ENCODE measurements at places on chromosomes 5 and 9. TPM values are rescaled to one million over a fixed set of nuclear protein-coding genes. Genes with fewer than 3 reads are reported as not detected.

DNA sequence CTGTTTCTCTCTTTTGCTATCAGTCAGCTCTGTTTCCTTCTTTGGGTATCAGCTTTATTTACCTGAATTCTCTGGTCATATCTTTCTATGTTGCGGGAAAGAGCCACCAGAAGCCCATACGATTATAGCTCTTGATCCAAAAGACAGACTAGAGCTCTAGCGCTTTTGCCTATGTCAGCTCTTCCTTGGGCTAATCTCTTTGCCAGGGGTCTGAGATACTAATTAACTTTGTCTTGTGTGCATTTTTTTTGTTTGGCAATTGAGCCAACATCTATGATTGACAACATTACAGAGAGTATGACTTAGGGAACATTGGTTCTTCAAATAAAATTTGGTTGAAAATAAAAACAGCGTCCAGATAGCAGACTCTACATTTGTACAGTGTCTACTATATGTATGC is 603.0 kb downstream of the KCTD16 start:
- no peak for DNase-seq
- no peak overlapping the region for H3K27ac ChIP-seq
- H3K4me1 ChIP-seq, result no peaks in the 10 kb centered on the region
- no peaks in the 10 kb centered on the region for H3K27me3 ChIP-seq
- H3K4me3 ChIP-seq, result no peak overlapping the region
- H3K36me3 ChIP-seq, result no peaks in the 10 kb centered on the region

DNA sequence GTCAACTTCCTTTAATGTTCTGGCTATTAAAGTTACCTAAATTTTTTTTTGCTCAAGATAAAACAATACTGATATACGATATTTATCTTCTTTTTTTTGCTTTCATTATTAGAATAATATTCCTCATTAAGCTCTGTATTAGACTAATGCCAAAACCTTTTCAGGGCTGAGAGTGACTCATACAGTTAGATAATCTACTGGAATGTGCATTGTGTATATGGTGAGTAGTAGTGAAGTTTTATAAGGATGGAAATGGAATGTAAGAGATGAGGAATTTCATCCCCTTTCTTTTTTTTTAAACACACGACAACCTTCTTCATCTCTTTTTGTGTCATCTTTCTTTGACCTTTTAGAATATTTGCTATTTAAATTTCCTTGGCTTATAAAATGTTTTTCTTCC is 268.6 kb downstream of the ISL1 start:
- H3K27me3 ChIP-seq, result no peaks in the 10 kb centered on the region
- H3K36me3 ChIP-seq, result no peaks in the 10 kb centered on the region
- no peak for DNase-seq
- no peaks in the 10 kb centered on the region for H3K4me1 ChIP-seq

DNA sequence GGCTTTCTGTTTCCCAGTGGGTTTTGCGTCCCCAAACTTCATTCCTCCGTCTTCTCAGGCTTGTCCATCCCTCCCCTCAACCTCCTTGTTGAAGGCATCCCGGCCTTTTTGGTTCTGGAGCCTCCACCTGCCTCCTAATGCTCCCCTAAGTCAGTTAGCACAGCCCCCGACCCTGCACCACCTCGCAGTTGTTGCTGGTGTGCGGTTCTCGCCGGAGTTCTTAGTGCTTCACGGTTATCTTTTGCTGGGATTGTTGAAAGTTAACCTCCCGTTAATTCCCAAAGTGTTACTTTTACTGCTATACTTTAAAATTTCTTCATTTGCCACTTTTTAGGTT is 447 bp downstream of the UBLCP1 start:
- peaks cover 6% of the 10 kb centered on the region for H3K27me3 ChIP-seq
- peaks cover 25% of the 10 kb centered on the region for H3K4me1 ChIP-seq
- DNase-seq, result no peak
- H3K27ac ChIP-seq, result peak overlapping the region; percentile 78
- peaks cover 41% of the 10 kb centered on the region for H3K36me3 ChIP-seq
- peak overlapping the region; percentile 96 for H3K4me3 ChIP-seq

DNA sequence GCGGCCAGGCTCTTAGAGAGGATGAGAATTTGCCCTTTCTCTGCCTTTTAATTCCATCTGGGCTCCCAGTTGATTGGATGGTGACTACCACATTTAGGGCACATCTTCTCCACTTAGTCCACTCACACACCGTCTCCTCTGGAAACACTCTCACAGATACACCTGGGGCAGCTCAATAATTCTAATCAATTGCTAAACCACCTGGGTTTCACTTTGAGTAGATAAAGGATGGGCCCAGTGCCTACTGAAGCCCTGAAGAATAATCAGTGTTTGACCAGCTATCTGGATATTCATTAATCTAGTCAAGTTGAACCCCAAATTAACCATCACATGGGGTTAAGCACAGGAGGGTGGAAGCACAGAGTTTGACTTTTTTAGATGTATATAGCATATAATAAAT is 19.1 kb downstream of the MAN2A1 start:
- peaks cover 17% of the 10 kb centered on the region for H3K4me1 ChIP-seq
- peaks cover 6% of the 10 kb centered on the region for H3K36me3 ChIP-seq
- H3K27ac ChIP-seq, result no peak overlapping the region

GRCh38 chr5:30991462-30991861 is 202.0 kb upstream of the CDH6 start:
- no peaks in the 10 kb centered on the region for H3K27me3 ChIP-seq
- DNase-seq, result no peak
- no peak overlapping the region for H3K4me3 ChIP-seq
- H3K4me1 ChIP-seq, result no peaks in the 10 kb centered on the region
- H3K27ac ChIP-seq, result no peak overlapping the region
- H3K36me3 ChIP-seq, result no peaks in the 10 kb centered on the region

DNA sequence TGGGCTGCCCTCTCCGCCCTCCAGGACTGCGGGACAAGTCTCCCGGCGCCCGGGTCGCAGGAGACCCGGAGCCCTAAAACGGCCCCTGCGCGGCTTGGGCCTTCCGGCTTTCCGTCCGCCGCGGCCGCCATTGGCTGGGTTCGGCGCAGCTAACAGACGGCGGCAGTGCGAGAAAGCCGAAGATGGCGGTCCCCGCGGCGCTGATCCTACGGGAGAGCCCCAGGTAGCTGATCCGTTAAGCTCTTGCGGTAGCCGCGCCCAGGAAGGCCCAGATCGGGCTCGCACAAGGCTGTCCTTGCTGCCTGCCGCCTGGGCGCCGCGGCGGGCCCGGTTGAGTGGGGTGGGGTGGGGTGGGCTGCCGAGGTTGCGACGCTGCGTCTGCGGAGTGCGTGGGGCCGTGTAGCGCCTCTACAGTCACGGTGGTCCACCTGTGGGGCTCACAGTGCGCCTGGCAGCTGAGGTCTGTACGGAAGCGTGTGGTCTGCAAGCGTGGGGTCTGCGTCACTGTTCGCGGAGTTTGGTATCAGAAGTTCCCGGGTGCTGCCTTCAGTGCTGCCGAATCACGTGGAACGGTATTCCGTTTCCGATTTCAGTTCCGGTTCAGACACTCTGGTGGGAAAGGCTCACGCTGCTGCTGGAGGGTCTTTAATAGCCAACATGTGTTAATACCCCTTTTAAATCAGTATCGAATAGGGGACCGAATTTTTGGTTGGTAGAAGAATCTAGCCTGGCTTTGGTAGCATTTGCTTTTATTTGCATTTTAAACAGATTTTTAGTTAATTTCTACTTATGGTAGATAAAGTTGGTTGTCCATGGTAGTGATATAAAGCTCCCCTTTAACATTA is at the start of gene COMMD10:
Gene COMMD10 (plus strand): TSS at position 155 of the 845 bp plus-strand sequence.
- H3K4me1 ChIP-seq, result peaks cover 32% of the 10 kb centered on the region
- H3K4me3 ChIP-seq, result peak within 1 kb of the TSS; percentile 84
- H3K27me3 ChIP-seq, result no peaks in the 10 kb centered on the region
- peaks cover 37% of the 10 kb centered on the region for H3K36me3 ChIP-seq
- peak within 1 kb of the TSS; percentile 80 for H3K27ac ChIP-seq
- peak; percentile 71 for DNase-seq

- peaks cover 83% of the 10 kb centered on the region for H3K27me3 ChIP-seq
- no peak overlapping the region for H3K27ac ChIP-seq
- no peaks in the 10 kb centered on the region for H3K4me1 ChIP-seq
- no peaks in the 10 kb centered on the region for H3K36me3 ChIP-seq
- no peak for DNase-seq
- H3K4me3 ChIP-seq, result no peak overlapping the region
Measured at GRCh38 chr9:88828018-88828417, 163.2 kb upstream of the S1PR3 start.

DNA sequence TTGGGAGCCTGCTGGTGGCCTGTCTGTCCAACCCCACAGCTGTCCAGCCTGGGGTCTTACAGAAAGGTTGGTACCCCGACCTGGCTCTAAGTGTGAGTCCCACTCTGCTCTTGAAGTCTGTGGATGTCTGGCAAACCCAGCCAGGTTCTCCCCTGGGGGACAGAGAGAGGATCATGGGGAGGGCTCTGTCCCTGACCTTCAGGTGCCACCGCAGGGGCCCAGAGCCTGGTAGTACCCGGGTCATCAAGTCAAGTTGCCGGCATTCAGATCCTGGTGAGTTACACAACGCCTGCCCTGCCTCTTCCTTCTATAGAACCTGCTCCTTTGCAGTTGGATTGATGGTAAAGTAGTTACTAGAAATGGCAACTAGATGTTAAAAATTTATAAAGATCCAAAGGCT is 66.7 kb downstream of the ADAMTS2 start:
- no peaks in the 10 kb centered on the region for H3K4me1 ChIP-seq
- no peaks in the 10 kb centered on the region for H3K36me3 ChIP-seq
- no peaks in the 10 kb centered on the region for H3K27me3 ChIP-seq
- no peak for DNase-seq
- no peak overlapping the region for H3K27ac ChIP-seq

DNA sequence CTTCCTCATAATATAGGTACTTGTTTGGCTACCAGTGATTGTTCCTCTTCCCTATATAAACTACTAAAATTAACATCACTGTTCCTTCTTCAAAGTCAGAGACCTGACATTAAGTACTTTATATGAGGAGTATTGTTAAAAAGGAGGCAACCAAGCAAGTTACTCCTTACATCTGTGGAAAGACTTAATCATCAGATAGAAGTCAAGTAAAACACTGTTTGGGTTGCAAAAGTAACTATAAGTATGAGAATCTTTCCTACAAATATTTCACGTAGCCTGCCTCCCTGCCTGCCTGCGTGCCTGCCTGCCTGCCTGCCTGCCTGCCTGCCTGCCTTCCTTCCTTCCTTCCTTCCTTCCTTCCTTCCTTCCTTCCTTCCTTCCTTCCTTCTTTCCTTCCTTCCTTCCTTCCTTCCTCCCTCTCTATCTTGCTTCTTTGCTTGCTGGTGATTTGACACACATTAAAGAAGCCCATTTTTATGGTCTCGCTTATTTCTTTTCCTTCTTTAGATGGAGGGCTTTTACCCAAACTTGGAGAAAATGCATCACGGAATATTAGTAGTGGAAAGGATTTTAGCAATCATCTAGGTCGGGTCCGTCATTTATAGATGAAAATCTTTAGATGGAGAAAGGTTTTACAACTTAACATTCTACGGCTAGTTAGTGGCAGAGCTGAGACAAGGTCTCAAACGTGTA is 3.2 kb downstream of the CER1 start:
- no peaks in the 10 kb centered on the region for H3K4me1 ChIP-seq
- H3K27ac ChIP-seq, result no peak overlapping the region
- no peak for DNase-seq
- H3K4me3 ChIP-seq, result no peak overlapping the region

The ZNF883 gene
- 0.16 TPM for total RNA-seq

DNA sequence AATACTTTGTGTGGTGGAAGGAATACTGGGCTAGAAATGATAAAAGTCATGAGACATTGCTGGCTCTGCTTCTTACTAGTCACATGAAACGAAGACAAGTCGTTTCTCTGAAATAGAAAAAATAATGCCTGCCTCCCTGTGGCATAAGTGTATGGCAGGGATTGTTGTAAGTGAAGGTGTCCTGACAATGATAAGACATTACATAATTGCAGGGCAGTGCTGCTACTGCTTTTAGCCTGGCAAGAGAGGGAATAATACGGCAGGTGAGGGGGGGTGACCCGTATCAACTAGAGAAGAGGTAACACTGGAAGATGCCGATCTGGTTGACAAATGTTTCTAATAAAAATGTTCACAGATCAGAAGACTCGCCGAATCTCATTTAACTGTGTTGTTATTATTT is 314.3 kb downstream of the KIAA0825 start:
- no peaks in the 10 kb centered on the region for H3K36me3 ChIP-seq
- no peak for DNase-seq
- H3K27me3 ChIP-seq, result no peaks in the 10 kb centered on the region
- H3K4me3 ChIP-seq, result no peak overlapping the region

- no peak overlapping the region for H3K4me3 ChIP-seq
- no peaks in the 10 kb centered on the region for H3K27me3 ChIP-seq
- H3K27ac ChIP-seq, result no peak overlapping the region
- no peak for DNase-seq
- peaks cover 49% of the 10 kb centered on the region for H3K4me1 ChIP-seq
Measured at GRCh38 chr5:14410068-14410393, 171.6 kb upstream of the OTULINL start.

- H3K4me3 ChIP-seq, result no peak overlapping the region
- peaks cover 19% of the 10 kb centered on the region for H3K27me3 ChIP-seq
- H3K27ac ChIP-seq, result no peak overlapping the region
Measured at GRCh38 chr5:42887097-42887496, 75.4 kb upstream of the SELENOP start.

DNA sequence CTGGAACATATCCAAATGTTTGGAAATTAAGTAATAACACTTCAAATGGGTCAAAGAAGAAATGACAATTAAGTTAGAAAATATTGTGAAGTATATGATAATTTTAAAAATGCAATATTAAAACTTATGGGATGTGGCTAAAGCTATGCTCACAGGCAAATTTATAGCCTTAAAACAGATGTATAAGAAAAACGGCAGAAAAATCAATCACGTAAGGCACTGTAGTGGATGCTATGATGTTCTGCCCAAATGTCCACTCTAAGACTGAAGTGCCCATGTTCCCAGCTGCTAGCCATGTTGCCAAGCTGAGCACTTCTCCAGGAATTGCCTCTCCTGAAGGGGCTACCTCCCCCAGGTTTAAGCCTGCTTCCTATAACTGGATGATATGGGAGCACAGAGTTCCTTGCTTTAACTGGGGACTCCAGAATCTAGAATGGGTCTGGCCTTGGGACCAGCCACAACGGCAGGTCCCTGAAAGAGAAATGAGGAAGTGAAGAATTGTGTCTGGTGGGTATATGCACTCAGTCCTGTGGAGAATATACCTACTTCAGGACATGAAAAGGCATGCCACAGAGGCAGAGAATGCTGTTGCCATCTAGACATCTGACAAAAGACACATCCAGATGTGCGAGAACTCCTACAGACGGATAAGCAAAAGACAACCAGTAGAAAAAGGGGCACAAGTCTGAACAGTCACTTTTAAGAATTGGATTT is 78.2 kb upstream of the RXRA start:
- H3K27ac ChIP-seq, result no peak overlapping the region
- H3K4me1 ChIP-seq, result peaks cover 3% of the 10 kb centered on the region
- H3K27me3 ChIP-seq, result peaks cover 12% of the 10 kb centered on the region
- no peaks in the 10 kb centered on the region for H3K36me3 ChIP-seq

GRCh38 chr5:93715761-93716160 is 25.6 kb downstream of the POU5F2 start:
- H3K4me3 ChIP-seq, result no peak overlapping the region
- H3K36me3 ChIP-seq, result no peaks in the 10 kb centered on the region
- no peaks in the 10 kb centered on the region for H3K27me3 ChIP-seq
- no peak overlapping the region for H3K27ac ChIP-seq
- peaks cover 2% of the 10 kb centered on the region for H3K4me1 ChIP-seq
- DNase-seq, result no peak

All from activated T-helper 2 cell treated with anti-CD3 and anti-CD28 coated beads, Interferon-gamma antibody, Interleukin-2, Interleukin-4, amounts not matched to agents 10 μg/mL and 5 μg/mL and 100 μg/mL, durations not matched to agents 14 hours and 24 hours and 36 hours (primary cell).